Vagina (tissue), 2 donors: ENCODE measurements at places on chromosomes 16 and 17.

GRCh38 chr17:73316919-73317505 is 5.2 kb upstream of the CDC42EP4 start:
- no peak for DNase-seq

GRCh38 chr16:16887193-16887592 is 508.3 kb downstream of the NPIPA7 start:
- peak; percentile 22 for DNase-seq

DNA sequence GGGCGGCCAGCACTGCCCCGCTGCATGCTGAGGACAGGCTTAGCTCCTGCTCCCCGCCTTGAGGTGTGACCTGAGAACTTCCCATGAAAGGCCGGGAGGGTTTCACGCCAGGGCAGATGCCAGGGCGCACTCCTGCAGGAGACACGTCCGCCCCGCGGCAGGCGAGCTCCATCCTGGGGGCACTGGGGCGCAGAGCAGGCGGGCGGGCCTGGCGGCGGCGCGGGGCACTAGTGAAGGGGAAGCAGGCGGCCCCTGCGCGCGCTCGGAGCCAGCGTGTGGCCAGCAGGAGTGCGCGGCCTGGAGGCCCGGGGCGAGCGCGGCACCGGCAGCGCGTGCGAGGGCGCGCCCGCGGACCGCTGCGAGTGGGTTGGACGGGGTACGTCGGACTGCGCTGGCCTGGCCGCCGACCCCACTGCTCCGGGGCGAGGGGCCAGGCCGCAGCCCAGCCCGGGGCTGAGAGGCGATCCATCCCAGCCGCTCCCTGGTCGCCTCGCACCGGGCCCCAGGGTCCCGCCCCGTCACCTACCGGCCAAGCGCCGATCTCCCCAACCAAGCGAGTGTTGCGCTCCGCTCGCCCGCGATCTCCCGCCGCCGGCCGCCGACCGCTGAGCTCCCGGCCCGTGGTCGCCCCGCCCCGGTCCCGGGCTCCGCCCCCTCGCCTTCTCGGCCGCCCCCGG is at the start of gene MAP3K14:
Gene MAP3K14 (minus strand): TSS at position 587 of the 677 bp plus-strand sequence. CDS start 26,275 bp downstream, outside the sequence.
- no peak for DNase-seq

- DNase-seq = no peak
These were observed 31.0 kb downstream of the CPNE2 start for GRCh38 chr16:57123216-57123973.

- DNase-seq = no peak
These were observed 16.8 kb upstream of the MAPK3 start for GRCh38 chr16:30139583-30140481.

- DNase-seq = no peak
These were observed 58.3 kb downstream of the TNRC6C start for GRCh38 chr17:78016852-78017251.

GRCh38 chr16:29738514-29738913 is 7.3 kb downstream of the C16orf54 start:
- DNase-seq = no peak

- DNase-seq = no peak
These were observed 9.0 kb downstream of the WWOX start for GRCh38 chr16:78108451-78108850.

DNA sequence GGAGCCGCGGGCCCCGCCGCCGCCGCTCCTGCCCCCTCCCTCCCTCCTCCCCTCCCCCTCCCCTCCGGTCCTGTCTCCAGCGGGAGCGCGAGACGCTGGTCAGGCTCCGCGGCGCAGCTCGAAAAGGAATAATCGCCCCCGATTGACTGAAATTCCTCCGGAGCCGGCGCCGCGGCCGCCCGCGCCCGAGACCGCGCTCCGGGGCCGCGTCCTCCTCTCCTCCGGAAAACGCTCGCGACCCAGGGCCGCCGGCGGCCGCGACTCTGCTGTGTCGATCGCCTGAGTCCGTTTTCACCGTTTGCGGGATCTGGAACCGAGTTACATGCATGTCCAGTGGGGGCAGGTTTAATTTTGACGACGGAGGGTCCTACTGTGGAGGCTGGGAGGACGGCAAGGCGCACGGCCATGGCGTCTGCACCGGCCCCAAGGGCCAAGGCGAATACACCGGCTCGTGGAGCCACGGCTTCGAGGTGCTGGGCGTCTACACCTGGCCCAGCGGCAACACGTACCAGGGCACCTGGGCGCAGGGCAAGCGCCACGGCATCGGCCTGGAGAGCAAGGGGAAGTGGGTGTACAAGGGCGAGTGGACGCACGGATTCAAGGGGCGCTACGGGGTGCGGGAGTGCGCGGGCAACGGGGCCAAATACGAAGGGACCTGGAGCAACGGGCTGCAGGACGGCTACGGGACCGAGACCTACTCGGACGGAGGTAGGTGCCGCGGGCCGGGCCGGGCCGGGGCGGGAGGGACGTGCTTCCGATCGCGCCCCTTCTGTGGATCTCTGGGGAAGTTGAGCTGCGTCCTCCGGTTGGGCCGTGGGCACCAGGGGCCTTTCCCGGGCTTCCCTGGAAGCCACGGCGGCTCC is 744 bp downstream of the JPH3 start:
- no peak for DNase-seq

DNA sequence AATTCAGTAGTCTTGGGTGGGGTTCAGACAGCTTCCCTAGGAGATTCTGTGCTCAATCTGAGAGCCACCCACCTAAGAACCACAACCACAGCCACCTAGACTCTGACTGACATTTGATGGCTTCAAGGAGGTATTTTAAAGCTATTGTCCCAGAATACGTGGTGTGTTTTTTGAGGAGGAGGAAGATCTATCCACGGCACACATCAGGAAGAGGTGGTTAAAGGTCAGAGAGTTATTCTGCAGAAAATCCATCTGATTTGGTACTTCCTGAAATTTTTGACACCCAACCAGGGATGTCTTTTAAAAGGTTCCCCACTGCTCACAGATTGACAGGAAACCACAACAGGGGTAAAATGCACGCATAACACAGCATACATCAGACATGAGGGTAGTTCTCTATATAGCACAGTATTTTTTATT is 25.1 kb downstream of the SMARCE1 start:
- no peak for DNase-seq

GRCh38 chr17:17849845-17850373 is 13.1 kb upstream of the SREBF1 start:
- DNase-seq = no peak

DNA sequence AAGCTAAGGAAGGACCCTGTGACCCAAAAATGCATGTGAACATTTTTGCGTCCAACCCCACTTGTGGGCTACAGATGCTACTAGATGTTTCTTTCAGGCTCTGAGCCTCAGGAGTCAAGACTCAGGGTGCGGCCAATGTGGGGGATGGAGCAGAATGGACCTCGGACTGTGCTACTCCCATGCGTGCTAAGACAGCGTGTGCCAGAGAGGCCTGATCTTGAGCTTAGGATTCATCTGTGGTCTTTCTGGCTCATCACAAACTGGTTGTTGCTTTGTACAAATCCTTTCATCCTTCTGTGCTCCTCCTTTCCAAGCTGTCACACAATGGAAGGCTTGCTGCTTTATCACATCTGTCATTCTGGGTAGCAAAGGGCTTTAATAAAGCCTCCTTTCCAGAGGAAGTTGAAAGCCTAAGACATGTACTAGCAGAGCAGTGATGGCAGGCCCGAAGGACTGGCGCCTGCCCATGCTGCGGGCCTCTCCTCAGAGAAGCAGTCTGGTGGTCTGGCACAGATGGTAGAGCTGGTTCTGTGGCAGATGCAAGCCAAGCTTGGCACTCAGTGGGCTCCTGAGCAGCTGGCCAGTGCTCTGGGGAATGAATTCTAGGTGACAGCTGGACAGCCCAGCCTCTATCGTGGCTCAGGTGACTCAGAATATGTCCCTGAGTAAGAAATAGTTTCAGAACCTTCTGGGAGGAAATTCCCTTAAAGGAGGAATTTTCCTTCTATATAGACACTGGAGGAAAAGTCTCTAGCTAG is 27.8 kb downstream of the COG4 start:
- no peak for DNase-seq

DNA sequence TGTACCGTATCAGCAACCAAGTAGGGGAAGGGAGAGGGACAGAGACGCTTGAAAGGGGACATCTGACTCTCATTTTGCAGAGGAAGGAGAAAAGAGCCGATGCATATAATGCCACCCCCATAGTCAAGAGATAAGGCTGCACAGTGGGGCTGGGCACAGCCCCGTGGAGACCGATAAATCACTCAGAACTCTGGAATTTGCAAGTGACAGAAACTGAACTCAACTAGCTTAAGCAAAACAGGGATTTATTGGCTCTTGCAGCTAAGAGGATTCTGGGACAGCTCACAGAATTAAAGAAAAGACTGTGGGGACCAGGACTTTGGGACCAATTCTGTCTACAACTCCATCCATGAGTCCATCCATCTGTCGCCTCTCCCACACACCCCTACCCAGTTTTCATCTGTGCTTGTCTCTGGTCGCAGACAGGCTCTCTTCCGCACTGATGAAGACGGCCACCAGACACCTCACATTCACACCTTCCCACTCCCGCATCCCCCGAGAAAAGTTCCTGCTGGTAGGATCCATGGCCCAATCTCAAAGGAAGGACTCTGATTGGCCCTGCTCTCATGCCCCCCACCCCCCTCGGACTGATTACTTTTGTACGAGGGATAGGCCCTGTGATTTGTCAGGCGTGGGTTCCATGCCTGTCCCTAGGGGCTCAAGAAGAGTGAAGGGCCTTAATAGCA is 105.9 kb upstream of the RPL38 start:
- no peak for DNase-seq

GRCh38 chr17:44258811-44259351 is 9.1 kb downstream of the SLC4A1 start:
- no peak for DNase-seq

DNA sequence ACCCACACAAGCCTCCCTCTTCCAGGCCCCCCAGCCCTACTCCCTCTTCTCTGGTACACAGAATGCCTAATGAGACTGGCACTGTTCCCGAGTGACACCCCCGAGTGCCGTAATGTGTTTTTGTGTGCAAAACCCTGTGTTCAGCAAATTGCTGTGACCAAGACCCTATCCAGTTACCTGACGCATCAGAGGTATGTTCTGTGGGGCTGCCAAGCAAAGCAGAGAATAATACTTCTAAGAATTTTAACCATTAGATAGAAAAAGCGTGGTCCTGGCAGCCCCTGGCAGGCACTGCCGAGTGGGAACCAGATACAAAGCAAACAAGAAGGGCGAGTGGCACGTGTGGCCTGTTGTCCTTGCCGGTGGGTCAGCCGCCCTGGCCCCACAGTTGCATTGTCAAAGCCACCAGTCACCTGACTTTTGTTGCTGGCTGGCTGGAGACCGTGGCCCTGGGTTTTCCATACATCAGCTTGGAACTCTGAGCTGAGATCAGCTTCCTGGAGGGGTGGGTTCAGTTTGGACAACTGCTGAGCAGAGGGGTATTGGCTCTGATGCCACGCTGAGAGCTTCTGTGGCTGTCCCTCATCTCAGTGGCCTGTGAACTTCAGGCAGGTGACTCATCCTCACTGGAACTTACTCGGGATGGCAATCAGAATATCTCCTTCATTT is 69.1 kb upstream of the BRD7 start:
- peak; percentile 77 for DNase-seq

DNA sequence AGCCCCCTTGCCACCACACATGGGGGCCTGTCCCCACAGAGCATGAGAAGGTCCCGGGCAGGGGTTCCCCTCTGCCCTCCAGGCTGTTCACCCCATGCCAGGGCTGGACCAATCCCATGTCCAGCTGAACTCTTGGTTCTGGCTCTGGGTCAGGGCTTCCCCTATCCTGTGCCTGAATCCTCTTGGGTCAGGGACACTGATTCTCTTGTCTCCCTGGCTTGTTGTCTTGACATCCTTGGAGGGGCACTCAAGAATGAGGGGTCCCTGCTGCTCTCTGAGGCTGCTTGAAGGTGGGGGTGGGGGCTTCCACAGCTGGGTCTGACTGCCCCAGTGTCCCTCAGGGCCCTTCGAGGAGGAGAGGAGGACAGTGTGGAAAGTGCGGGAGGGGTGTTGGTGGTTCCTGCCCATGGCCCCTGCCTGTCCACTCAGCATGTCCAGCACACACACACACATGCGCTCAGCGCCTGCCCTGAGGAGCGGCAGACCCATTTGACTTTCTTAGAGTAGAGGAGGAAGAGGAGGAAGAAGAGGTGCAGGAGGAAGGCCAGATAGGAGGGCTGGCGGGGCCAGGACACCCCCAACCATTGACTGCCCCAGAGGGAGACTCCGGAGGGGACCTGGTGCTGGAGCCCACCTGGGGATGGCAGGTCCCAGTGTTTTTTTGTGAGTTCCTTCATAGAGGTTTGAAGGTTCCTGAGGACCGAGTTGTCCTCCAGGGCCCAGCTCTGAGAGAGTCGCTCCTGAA is 47.0 kb downstream of the TNFRSF13B start:
- no peak for DNase-seq

DNA sequence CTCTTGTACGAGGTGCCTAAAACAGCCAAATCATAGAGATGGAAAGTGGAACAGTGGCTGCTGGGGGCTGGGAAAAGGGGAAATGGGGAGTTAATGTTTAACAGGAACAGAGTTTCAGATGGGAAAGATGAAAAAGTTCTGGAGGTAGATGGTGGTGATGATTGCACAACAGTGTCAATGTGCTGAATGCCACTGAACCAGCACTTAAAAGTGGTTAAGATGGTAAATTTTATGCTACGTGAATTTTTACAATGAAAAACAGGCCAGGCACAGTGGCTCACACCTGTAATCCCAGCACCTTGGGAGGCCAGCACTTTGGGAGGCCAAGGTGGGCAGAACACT is 130.4 kb downstream of the C16orf78 start:
- no peak for DNase-seq

DNA sequence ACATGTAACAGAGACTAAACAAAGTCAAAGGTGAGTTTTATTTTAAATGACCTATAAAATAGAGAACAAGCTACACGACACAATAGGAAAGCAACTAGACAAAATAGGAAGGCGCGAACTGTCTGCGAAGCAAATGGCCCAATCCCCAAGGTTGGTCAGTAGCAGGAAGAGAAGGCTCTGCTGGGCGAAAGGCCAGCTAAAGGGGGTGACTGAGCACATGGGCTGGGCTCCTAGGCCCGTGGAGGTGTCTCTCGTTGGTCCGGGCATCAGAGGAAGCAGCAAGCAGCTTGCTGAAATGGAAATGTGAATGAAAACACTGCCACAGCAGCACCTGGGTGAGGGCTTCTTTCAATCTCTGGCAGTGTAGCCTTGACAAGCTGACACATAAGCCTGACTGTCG is 129.4 kb downstream of the ZNF778 start:
- DNase-seq = no peak

- no peak for DNase-seq
These were observed 625.1 kb downstream of the HS3ST4 start for GRCh38 chr16:26316683-26317464.

GRCh38 chr17:44334727-44335126 is 10.1 kb upstream of the SLC25A39 start:
- DNase-seq = no peak

GRCh38 chr17:50051606-50052005 is 4.3 kb upstream of the ITGA3 start:
- DNase-seq = no peak
